ENCODE measurements at places on chromosomes 11 and 22.

- no peak for DNase-seq
These were observed 28.3 kb upstream of the USP47 start for GRCh38 chr11:11813288-11813962.

GRCh38 chr11:72216638-72217037, at the start of gene FOLR2:
FOLR2 (plus strand) TSS chr11:72216794; CDS start chr11:72218585, 1,791 bp downstream.
- no peak for DNase-seq

GRCh38 chr11:35146711-35147110, 7.7 kb downstream of the CD44 start:
- no peak for DNase-seq

DNA sequence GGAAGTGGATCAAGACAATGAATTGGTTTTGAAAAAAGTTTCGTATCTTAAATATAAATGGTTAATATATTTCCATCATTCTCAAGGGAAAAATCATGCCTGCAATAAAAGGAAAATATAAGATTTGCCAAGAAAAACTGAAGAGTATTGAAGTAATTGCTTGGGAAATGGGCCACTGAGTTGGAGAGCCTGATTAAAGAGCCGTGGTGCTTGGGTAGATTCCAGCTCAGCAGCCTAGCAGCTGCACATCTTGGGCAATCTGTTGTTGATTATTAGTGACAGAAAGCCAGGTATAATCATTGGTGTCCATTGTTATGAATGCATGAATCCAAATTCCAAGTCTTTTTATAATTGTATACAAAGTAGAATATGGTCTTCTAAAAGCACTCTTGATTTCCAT, 800.9 kb upstream of the CHORDC1 start:
- no peak for DNase-seq

DNA sequence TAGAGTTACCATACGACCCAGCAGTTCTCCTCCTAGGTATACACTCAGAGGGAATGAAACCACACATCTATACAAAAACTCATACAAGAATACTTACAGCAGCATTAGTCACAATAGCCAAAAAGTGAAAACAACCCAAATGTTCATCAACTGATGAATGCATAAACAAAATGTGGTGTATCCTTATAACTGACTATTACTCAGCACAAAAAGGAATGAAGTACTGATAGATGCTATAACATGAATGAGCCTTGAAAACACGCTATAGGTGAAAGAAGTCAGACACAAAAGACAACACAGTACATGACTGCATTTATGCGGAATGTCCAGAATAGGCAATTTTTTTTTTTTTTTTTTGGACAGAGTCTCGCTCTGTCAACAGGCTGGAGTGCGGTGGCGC, 23.1 kb downstream of the NCAPD3 start:
- no peak for DNase-seq

DNA sequence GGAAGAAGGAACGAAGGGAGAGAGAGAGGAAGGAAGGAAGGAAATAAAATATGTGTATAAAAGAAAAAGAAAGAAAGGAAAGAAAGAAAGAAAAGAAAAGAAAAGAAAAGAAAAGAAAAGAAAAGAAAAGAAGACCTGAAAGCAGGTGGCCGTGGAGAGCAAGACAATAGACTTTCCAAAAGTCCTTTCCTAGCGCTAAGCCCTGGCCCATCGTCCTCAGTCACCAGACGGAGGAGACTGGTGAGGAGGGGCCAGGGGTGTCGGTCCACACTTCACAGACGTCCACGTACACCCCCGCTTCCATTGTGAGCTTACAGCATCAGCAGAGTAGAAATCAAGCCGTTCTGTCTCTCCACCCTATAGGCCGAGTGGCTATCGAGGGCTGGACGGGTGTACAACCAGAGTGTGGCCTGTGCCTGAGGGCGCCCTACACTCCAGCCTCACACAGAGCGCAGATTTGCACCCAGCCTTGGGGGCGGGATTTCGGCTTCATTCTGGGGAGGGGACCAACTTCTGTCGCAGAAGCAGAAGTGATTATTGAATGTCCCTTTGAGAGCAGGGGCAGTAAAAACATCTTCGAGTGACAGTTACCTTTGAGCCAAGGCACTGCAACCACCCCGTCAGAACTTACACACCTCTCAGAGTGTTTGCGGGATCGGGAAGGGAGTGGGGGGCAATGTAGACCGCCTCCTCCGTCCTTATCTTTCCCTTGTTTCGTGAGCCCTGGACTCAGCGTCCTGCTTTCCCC, 2.0 kb upstream of the BSX start:
- no peak for DNase-seq

- no peak for DNase-seq
These were observed 16.3 kb downstream of the MYO18B start for GRCh38 chr22:25758316-25758715.

DNA sequence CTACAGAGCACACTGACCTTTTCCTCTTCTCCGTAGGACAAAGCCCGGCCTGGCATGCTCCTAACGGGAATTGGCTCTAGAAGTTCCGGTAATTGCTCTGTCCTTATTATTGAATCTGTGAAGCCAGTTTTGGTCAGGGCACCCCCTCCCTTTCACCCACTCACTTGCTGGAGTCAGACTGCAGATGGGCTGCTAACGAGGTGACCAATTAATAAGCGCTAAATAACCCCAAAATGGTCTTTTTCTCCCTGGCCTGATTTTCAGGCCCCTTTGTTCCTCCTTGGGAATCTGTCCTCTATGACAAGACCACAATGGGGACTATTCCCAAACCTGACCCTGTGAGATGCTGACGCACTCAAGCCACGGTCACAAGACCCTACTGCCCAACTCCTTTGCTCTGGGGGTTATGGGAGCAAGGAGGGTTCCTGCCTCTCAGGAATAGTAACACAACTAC, 610.0 kb upstream of the CADM1 start:
- no peak for DNase-seq

DNA sequence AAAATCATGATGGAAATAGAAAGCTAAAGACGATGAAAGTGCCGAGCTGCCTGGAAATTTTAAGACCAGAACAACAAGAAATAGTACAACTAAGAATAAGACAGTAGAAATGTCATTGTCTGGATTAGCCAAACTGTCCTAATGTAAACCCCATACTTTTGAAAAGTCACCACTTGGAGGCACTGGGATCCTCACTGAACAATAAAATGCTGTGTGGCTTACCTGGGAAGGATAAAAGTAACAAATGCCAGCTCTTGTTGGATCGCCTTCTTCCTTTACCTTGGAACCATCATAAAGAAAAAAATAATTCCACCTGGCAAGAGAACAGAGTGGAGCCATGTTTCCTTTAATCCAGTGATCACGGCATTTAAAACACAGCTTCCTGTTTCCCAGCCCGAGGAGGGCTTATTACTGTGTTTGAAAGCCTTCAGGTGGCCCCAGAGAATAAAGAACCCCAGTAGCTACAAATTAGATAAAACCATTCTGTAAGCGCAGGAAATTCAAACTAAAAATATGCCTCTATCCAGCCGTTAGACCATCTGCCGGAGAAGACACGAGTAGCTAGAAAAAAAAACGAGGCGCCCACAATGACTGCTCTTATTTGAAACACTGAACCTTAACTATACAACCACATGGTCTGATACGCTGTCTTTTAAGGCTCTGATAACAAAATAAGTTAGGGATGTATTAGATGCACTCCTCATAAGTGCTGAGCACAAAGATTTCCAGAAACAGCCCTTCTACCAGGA, 4.4 kb downstream of the HPS4 start:
- DNase-seq, result peak; percentile 59

- DNase-seq, result no peak
These were observed 379.3 kb downstream of the INSC start for GRCh38 chr11:15493921-15494620.

- no peak for DNase-seq
These were observed 219.0 kb upstream of the ZBED5 start for GRCh38 chr11:11076879-11077278.

DNA sequence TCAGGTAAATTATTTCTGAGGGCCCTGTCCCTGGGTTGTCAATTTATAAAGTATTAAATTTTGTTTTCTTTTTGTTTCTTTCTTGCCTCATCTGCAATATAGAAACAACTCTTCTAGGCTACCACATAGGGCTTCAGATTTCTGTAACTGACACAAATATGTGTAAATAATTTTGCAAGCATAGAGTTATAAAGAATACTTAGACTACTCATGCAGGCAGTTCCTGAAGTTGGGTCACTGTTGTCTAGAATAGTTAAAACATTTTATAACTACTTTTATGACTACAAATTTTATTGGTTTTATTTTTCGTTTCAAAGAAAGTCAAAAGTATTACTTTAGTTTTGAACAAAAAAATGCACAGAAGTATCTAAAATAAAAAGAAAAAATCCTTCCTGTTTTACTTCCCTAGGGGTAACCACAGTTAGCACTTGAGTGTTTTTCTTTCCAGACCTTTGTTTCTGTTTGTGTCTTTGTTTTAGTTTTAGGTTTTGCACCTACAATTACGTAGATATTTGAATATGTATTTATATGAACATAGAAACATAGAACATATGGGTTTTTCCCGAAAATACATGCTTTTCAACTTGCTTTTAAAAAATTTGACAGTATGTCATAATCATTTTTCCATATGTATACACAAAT, 12.4 kb upstream of the TMEM123 start:
- DNase-seq, result no peak

- DNase-seq, result no peak
These were observed 419.5 kb upstream of the TENM4 start for GRCh38 chr11:79860336-79860735.

GRCh38 chr11:34610324-34611041, 10.4 kb upstream of the EHF start:
- DNase-seq, result no peak

DNA sequence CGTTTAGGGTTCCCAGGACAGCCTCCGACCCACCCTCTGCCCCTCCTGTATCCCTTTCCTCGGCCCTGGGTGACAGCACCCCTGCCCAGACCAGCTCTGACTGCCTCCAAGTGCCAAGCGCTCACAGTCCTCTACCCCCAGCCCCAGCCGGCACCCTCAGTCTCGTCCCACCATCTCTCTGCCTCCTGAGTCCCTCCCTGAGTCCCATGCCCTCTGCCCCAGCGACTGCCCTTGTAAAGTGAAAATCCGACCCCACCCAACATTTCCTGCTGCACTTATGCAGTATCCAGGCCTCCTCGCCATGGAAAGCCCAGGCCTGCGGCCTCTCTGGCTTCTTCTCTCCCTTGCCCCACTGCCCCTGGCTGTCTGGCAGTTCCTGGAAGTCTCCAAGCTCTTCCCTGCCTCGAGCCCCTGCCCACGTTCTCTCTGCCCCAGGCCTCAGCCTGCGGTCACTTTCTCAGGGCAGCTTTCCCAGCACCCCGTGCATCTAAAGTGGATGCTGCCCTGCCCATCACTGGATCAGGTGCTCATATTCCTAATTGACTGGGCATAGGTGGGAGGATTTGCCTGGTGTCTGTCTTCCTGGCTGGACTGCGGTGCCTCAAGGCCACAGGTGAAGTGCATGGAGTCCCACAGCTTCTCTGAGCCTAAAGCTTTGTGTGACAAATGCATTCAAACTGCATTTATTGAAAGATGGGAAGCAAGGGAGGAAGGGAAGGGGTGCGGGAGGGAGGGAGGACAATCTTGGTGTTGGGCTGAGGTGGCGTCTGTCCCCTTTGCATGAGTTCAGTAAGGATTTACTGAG, 17.7 kb upstream of the IL2RB start:
- no peak for DNase-seq

DNA sequence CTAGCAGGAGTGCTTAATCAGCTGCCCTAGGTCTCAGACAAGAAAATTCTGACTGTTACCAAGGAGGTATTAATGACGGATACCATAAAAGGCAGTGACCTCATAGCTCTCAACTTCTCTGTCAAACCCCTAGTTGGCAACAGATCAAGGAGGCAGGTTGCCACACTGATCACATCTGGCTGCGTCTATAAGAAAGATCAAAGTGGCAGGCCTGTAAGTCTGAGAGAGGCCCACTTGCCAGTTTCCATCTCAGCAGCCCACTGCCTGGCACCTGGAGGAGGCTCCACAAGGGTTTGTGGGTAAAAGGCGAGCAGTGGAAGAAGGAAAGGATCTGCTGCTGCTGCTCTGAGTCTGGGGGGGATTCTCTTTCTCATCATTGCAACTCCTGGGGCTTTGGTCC, 239.6 kb upstream of the MPPED2 start:
- DNase-seq, result no peak

DNA sequence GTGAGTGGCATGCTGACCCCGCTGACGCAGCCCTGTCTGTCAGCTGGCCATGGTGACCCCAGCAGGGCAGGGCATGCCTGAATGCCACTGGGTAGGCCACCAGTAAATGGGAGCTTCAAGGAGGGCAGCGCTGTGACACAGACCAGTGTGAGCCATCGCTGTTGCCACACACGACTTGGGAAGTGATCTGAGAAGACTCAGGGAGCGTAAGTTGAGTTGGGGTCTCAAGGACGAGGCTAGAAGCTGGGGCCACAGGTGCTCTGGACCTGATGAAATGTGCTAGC, 28.2 kb downstream of the MPPED1 start:
- no peak for DNase-seq

DNA sequence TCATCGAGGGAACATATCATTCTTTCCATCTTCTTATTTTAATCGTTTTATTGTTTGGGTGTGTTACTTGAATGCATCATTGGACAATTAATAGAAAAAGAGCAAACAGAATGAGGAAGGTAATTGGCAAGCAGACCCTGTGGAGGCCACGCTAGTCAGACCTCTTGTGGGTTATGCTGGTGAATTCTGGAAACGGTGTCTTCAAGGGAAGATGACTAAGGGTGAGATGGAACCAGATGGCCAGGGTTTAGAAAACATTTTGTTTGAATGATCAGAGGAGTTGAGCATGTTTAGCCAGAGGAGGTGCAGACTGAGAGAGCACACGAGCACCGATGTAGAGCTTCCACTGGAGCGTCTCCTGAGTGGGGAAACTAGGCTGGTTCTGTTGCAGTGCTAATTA, 8.5 kb downstream of the ST14 start:
- DNase-seq, result no peak

GRCh38 chr11:30914143-30914762, 328.1 kb upstream of the MPPED2 start:
- peak; percentile 37 for DNase-seq

DNA sequence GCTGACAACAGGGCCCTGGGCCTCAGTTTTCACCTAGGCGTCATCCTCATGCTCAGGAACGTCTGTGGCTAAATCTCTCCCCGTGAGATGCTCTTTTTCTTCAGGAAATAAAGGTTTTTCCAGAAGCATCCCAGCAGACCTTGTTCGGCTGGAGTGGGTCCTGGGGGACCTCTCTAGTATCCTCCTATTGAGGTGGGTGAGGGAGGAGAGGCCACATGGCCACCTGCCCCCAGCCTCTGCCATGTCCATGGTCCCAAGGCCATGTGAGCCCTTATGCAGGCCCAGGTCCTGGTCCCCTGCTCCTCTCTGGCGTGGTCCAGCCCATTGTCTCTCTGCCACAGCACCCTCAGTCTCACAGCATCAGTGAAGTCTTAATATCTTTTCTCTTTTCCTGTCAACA, 22.0 kb downstream of the ALG12 start:
- DNase-seq, result no peak

GRCh38 chr22:19287076-19287707, 4.3 kb downstream of the CLTCL1 start:
- DNase-seq, result peak; percentile 70

Measured in NCI-H2081 treated with DMSO at 0.1 percent for 48 hours (cell line).